ENCODE measurements at places on chromosomes 7 and 10.

DNA sequence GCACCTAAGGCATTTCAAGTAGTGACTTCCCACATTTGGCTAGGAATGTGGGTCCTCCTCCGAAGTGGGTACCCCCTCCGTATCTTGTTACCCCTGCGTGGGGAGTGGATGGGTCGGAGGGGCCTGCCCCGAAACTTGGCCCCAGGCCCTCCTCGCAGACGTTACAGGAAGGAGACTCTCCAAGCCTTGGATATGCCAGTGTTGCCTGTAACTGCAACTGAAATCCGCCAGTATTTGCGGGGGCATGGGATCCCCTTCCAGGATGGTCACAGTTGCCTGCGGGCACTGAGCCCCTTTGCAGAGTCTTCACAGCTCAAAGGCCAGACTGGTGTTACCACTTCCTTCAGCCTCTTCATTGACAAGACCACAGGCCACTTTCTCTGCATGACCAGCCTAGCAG, 823 bp downstream of the TWNK start:
- DNase-seq = no peak

DNA sequence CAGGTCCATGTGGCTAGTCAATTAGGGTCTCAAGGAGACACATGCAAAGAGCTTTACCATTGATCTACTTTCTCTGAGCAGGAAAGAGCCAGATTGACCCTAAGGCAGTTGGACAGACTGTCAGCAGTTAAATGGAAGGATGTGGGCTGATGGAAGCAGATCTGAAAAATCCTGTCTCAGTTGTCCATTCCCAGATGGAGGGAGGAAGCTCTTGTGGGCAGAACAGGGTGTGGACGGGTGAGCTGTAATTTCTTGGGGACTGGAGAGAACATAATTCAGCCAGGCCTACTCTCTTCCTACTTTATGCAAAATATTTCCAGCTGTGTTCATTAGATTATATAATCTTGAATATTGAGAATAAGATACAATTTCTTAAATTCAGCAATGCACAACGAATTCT, 163.6 kb downstream of the GNAT3 start:
- no peak for DNase-seq

GRCh38 chr7:54090652-54091213, 451.4 kb upstream of the VSTM2A start:
- DNase-seq = no peak

DNA sequence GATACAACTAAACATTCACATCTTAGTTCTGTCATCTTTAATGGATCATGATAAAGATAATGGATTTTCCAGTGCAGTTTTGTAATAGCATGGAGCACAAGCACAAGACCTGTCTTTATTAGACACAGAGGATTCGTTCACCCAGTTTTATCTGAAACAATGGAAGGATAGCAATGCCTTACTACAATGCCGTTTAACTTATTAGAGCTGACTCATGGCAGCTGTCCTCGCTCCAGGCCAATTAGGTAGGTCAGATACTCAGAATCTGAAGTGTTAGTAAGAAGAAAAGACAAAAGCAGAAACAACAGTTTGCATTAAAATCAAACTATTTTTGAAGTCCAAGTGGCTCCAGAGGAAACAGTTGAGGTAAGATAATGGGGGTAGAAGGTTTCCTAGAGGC, 12.8 kb downstream of the OR13A1 start:
- DNase-seq = no peak

GRCh38 chr10:26457088-26457487, 18.9 kb downstream of the APBB1IP start:
- no peak for DNase-seq

DNA sequence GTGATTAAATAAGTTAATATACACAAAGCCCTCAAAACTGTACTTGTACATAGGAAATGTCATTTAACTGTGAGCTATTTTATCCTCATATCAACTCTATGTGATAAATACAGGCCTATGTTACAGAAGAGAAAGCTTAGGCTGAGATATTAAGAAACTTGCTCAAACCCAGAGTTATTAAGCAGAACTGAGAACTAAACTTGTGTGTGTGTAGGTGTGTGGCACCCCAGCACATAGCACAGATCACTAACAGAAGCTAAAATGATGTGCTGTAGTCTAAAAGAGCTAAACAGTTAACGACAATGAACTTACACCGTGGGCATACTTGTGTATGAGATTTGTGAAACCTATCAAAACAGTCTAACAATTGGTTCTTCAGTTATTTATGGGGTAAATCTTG, 34.5 kb downstream of the MTPN start:
- DNase-seq = no peak

GRCh38 chr10:102872163-102872562, 2.9 kb downstream of the AS3MT start:
- no peak for DNase-seq

- DNase-seq = no peak
Observed at GRCh38 chr7:55087521-55087961, 68.7 kb downstream of the EGFR start.

GRCh38 chr7:151592868-151593486, 73.3 kb upstream of the RHEB start:
- DNase-seq = no peak

- no peak for DNase-seq
Observed at GRCh38 chr7:66769833-66770512, 29.4 kb downstream of the RABGEF1 start.

- no peak for DNase-seq
Observed at GRCh38 chr10:25745976-25746375, 188.1 kb upstream of the MYO3A start.

- DNase-seq = no peak
Observed at GRCh38 chr10:108427146-108427545, 1262.6 kb upstream of the SORCS1 start.

GRCh38 chr10:2011106-2011716, 273.9 kb upstream of the ADARB2 start:
- no peak for DNase-seq

- no peak for DNase-seq
Observed at GRCh38 chr7:151925446-151926335, 30.6 kb upstream of the GALNTL5 start.

- no peak for DNase-seq
Observed at GRCh38 chr10:122476333-122476695, 15.0 kb downstream of the HTRA1 start.

GRCh38 chr7:30708412-30708811, 26.2 kb upstream of the CRHR2 start:
- no peak for DNase-seq

DNA sequence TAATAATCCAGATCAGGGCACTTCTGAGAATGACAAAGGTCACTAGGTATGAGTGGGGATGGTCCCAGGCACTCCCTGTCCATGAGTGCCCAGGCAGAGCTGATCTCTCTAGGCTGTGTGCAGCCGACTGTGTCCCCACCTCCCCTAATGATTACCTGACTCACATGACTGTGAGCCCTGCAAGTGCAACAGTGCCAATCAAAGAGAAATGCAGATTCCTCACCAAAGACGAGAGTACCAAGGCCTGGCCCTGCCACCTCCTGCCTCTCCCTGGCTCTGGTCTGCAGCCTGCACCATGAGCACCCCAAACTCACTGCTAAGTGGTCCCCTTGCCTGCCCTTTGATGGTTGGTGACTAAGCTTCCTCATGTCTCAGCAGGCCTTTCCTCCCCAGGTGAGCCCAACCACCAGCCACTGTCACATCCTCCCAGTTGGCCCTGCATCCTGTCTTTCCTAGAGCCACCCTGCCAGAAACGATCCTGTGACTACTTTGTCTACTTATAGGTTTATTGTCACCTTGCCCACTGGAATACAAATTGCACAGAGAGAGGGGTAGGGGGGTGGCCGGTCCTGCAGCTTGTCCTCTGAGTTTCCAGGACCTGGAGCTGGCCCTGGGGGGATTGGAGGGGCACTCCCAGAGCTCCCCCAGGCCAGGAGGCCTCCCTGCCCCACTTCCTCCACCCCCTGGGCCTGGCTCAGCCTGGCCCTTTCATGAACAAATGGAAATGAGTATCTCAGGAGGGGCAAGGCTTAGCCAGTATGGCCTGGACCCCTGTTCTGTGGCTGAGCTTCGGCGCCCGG, 22.4 kb upstream of the GDF10 start:
- peak; percentile 16 for DNase-seq

- no peak for DNase-seq
Observed at GRCh38 chr10:109253306-109253705, 670.0 kb downstream of the XPNPEP1 start.

DNA sequence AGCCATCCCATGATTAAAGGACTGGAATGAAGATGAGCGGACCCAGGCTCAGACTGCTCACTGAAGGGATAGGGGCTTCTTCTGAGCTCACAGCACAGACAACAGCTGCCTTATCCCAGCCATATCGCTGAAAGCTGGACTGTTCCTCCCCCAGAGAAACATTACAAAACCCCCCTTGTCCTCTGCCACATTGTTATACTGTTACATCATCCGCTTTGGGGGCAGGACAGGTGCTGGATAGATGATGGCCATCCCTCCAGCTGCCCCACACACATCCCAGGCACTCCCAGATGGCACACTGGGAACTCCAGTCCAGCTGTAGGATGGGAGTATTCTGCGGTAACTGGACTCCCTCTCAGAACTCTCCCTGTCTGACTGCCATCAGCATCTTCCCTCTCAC, 58.7 kb upstream of the BTRC start:
- DNase-seq = no peak

DNA sequence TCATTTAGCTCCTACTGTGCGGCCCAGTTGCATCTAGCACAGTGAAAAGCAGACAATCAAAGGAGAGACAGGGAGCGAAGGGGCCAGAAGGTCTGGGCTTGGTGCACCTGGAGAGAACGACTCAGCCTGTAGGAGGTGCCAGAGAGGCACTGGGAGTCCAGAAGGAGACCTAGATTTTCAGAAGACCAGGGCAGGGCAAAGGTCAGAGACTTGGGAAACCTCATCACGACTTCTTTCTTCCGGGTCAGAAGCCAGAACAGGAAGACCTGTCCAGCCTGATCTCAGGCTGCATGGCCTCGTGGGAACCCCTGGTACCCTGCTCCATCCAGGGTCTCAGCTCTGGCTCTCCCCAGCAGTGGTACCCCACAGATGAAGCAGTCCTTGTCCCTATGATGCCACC, 5.2 kb downstream of the AGAP3 start:
- no peak for DNase-seq

DNA sequence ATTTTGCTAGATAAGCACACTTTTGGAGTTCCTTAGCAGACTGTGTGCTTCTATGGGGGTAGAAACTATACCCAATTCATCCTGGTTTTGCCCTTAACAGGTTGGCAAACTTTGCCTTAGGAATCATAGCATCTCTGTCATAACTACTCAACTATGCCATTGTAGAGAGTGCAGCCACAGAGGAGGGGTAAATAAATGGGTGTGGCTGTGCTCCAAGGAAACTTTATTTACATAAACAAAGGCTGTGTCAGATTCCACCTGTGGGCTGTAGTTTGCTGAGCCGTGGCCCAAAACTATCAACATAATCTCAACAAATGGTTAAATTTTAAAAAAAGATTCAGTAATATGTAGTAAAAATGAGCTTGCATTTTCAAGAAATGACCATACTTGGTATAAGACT, 51.6 kb upstream of the LAMB1 start:
- no peak for DNase-seq

GRCh38 chr10:6926971-6927370, 346.9 kb upstream of the PRKCQ start:
- no peak for DNase-seq

GRCh38 chr10:59876695-59877094, 29.7 kb downstream of the CCDC6 start:
- no peak for DNase-seq

GRCh38 chr10:37535459-37536246, 321.8 kb downstream of the ZNF248 start:
- DNase-seq = no peak

DNA sequence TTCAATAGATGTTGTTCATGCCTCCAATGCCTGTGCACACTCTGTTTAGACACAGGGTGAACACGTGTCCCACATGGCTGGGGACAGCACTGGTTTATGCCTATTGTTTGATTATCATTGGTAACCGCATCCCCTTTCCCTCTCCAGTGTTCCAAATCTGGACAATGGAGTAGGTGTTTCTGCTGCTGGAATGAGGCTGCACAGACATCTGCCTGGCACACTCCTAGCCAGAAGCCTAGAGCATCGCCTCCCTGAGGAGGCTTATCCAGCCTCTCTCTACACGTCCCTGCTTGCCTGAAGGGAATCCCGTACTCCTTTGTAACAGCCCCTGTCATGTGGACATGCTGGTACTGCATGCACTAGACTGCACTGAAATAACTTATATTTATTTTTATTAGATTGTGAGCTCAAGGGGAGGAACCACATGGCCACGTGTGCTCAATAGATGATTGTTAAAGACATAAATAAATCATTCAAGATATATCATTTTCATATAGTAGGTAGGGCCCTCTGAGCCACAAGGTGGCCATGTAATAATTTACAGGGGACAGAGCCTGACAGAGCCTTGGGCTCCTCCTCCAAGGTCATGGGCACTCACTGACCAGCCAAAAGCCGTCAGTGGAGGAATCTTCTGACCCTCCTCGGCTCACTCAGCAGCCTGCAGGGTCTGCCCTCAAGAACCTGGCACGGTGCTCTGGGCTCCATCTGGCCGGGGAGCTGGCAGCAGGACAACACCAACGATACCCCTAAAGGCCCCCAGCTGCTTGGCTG, 310.9 kb upstream of the ZNF32 start:
- no peak for DNase-seq

- DNase-seq = no peak
Observed at GRCh38 chr7:42572561-42572960, 335.6 kb upstream of the GLI3 start.

GRCh38 chr7:4775848-4776623, 613 bp downstream of the AP5Z1 start:
- peak; percentile 59 for DNase-seq

GRCh38 chr10:103042908-103043307, 124.8 kb downstream of the CNNM2 start:
- no peak for DNase-seq

DNA sequence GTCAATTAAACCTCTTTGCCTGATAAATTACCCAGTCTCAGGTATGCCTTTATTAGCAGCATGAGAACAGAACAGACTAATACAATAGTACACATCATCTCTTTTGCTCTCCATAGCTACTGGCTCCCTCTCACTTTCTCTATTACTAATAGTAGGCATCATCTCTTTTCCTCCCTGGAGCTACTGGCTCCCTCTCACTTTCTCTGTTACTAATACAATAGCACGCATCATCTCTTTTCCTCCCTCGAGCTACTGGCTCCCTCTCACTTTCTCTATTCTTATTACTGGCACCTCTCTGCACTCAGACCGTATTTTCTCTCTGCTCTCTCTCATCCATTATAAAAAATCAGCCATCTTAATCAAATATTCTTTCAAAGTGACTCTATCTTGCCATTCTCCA, 37.1 kb downstream of the SLC25A13 start:
- DNase-seq = peak; percentile 6

- DNase-seq = no peak
Observed at GRCh38 chr7:70477036-70478010, 654.6 kb upstream of the GALNT17 start.

Data from activated naive CD4-positive, alpha-beta T cell treated with Interleukin-2 at 50 U/mL for 16 hours (primary cell).